ENCODE measurements at places on chromosomes 3 and 15.

- peak; percentile 28 for DNase-seq
Measured at GRCh38 chr3:15651396-15651795, 49.9 kb downstream of the BTD start.

DNA sequence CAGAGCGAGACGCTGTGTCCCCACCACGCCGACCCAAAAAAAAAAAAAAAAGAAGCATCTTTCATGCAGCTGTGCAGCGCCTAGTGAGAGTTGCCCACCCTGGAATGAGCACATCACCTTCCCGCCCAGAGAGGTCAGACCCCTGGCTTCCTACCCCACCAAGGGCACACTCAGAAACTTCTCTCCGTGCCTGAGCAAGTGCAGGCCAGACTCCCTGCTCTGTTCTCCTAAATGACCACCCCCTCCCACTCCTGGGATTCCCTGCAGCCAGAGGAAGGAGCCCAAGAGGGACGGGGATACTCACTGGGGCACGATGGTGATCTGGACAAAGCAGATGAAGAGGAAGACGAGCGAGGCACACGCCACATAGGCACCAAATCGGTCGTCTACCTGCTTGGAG lies 116.0 kb downstream of the SEC22A start:
- DNase-seq: no peak

DNA sequence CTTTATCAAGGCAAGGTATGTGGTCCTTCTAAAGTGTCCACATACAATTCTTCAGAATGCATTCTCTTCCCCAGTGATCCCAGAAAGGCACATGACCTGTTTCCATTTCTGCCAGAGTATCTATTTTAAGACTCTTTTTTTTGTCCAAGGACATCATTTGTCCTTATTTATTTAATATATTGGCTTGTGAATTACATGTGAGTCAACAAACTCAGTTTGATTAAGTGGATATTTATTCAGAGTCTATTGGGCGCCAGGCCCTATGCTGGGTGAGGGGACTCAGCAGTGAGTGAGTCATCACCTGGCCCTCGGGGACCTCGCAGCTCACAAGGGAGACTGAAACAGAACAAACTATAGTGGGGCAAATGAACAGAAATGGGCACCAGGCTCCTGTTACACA lies 136.8 kb downstream of the SNRK start:
- DNase-seq: no peak

- no peak for DNase-seq
Measured at GRCh38 chr3:41418961-41419691, 219.8 kb downstream of the CTNNB1 start.

- DNase-seq: no peak
Measured at GRCh38 chr15:52257734-52258062, 37.9 kb downstream of the MYO5C start.

DNA sequence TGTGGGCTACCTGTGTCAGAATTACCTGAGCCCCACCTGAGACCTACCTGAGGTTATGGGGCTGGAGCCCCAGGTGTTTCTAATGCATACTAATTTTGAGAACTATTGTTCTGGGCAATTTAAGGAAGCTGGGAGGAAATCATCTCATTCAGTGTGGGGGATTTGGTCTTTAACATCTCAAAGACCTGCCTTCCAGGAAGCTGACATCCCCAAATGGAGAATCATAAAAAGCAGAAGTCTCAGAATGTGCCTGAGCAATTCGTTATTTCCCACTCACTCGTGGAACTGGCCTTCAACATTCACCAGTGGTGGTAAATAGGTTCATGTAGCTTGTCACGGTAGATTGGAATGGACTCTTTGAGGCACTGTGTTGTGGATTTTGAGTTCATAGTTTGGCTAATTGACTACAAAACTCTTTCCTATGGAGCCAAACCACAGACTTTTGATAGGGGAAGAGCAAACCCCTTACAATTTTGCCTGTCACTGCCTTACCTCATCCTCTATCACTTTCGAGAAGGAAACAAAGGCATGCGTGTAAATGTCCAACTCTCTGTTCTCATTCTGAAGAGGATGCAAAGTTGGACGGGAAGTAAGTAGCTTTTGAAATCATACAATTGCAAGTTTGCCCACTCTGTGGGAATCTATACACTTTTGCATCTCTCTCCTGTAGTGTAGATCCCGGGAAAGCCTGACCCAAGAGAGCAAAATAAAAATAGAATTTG lies 521.0 kb upstream of the MDFIC2 start:
- no peak for DNase-seq

DNA sequence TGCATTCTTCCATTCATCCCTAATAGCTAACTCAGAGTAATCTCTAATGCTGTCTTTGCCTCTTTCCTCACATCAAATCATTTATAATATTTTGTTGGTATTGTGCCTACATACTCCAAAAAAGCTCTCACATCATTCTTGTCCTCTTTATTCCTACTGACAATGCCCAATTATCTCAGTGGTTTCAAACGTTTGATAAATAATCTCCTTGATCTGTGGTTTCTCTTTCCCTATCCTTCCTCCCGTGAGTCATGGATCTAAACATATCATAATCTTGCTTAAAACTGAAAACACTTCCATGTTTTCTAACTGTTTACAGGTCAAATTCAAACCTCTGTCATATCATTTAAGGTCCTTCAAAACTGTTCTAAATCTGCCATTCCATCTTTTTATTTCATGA lies 115.1 kb downstream of the CNTN6 start:
- no peak for DNase-seq

DNA sequence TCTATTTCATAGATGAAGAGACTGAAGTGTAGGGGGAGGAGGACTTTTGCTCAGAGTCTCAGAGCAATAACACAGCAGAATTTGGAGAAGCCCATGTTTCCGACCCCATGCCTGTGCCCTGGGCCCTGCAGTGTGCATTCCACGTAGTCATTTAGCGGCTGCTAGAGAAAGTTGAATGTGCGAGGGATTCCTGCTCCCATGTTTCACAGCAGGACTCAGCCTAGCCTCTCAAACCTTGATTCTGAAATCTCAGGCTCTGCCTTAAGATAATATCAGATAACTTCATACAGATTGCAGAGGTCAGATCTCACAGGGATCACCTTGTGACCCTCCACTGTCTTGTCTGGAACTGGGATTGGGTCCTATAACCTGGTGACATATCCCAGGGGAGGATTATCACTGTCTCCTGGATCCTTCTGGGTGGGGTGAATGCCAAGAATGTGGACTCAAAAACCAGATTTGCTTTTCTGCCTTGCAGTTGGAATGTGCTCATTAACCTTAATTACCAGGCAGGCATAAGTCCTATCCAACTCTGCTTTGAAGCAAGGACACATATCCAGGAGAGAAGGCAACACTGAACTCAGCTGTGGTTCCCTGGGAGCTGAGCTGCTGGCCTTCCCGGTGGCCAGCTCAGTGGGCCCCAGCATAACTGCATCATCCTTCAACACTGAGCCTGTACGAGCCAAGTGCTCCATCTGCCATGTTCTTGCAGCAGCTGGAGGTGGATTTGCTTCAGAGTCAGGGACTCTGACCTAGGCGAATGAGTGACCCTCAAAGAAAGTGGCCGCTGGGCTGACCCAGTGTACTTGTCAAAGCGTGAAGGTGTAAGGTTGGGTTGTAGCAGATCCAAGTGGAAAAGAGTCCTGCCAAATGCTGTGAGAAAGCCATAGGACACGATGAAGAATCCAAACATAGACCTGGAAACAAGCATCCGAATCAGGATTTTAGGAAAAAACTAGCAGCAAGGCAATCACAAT lies 43.0 kb downstream of the CTXND1 start:
- DNase-seq: no peak

- no peak for DNase-seq
Measured at GRCh38 chr3:58404396-58404795, 29.2 kb downstream of the PDHB start.

DNA sequence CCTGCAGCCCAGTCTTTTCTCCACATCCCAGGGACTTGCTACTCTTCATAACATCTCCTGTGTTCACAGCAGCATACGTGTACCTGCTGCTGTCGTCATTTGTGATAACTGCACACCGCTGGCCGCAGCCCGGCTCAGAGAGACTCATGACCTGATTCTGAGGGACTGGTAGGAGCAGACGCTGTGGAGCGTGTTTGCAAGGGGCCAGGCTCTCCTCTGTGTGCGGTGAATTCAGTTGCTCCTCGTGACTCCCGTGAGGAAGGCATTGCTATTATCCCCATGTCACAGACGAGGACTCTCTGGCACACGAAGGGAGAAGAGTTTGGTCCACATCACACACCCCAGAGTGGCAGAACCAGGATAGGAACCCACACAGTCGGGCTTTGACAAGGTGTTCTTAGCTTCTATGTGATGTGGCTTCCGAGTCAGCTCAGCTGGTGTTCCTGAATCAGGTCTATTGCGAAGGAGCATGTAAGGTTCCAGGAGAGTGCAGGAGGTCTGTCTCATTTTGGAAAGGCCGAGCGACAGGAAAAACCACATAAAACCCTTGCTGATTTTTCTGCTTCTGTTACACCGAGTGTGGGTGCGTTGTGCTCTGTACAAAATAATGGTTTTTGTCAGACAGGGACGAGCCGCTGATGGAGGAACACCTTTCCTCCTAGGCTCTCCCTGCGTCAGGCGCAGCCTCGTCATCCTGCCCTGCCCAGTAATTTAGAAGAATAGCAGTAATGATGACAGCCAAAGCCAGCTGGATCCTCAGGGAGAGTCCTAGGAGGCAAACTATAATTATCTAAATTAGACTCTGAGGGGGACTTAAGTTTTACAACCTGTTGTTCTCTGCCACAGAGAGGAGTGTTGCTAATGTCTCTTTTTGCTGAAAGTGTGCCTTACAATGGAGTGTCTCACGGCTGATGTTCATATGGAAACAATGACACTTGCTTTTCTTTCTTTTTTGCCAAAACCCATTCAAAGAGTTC lies 157.5 kb upstream of the RGMA start:
- no peak for DNase-seq

DNA sequence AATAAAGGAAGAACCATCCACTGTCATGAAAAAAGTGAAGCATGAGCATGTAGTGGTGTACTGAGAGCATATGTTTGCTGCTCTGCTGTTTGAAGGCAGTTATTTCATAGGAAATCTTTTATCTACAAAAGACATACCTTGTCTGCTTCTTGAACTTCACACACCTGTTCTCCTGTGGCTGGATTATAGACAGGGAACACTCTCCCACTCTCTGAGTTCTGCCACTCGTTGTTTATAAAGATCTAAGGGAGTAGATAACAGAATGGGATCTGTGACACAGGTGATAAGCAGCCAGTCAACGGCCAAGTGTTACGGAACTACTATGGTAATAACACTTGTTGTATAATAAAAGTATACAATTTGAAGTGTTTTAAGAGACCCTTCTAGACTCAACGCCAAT lies 51.5 kb downstream of the ALDH1A2 start:
- DNase-seq: no peak

DNA sequence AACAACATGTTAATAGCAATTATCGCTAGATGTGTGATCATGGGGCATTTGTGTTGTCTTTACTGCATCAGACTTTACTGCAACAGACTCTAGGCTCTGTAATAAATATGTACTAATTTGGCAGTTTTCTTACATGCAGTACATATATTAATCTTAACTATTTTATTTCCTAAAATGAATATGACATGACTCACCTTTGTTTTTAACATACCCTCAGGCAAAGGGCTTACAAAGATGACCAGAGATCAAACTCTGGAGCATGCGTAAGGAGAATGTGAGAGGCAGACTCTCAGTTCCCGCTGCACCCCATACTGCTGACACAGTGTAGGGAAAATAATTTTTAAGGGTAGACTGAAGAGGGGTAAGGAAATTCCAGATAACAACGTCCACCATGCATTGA lies 7.2 kb upstream of the FAM174B start:
- DNase-seq: no peak

- peak; percentile 41 for DNase-seq
Measured at GRCh38 chr15:25508369-25509002, 69.7 kb upstream of the UBE3A start.

All from muscle of arm (tissue), 14 donors.